ENCODE measurements at places on chromosomes 11 and 22. TPM values are rescaled to one million over a fixed set of nuclear protein-coding genes. Genes with fewer than 3 reads are reported as not detected.

DNA sequence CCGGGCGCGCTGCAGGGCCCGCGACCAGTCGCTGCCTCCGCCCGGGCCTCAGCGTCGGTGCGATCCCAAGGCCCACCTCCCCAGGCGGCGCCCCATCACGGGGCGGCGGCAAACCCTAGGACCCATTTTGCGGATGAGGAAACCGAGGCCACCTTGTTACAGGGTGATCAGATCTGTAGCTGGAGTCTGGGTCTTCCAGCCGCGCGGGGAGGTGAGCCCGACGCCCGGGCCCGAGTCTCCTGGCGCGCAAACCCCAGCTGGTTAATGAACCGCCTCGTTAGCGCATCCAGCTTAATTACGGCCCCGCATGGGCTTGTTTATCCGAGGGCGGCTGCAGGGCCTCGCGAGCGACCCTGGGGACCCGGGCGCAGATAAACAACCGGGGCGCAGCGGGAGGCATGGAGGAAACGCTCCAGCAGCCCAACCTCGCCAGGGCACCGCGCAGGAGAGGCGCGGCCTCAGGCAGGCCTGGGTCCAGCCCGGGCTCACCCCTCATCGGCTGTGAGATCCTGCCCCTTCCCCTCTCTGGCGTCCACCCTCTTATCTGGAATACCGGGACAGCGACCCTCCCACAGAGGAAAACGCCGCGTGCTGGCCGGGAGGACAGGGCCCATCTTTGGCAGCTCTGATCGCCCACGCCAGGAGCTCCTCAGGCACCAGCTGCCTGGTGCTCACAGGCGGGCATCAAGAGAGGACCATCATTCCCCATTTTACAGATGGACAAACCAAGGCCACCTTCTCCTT is 14.7 kb downstream of the OTUB1 start:
- no peak overlapping the region for H3K27ac ChIP-seq
- peaks cover 14% of the 10 kb centered on the region for H3K36me3 ChIP-seq
- DNase-seq, result no peak
- H3K4me1 ChIP-seq, result peaks cover 10% of the 10 kb centered on the region
- no peaks in the 10 kb centered on the region for H3K27me3 ChIP-seq

The POTEH gene
- not detected for polyA plus RNA-seq

GRCh38 chr22:47769652-47770051 is 1007.2 kb downstream of the TBC1D22A start:
- no peak for DNase-seq
- no peaks in the 10 kb centered on the region for H3K36me3 ChIP-seq
- H3K4me1 ChIP-seq, result peaks cover 9% of the 10 kb centered on the region
- H3K27ac ChIP-seq, result no peak overlapping the region
- H3K4me3 ChIP-seq, result no peak overlapping the region

The F2 gene
- not detected for polyA plus RNA-seq

The TRABD gene
- 22.7 TPM for polyA plus RNA-seq

- H3K4me3 ChIP-seq, result peak overlapping the region; percentile 61
- H3K27ac ChIP-seq, result peak overlapping the region; percentile 63
- DNase-seq, result no peak
- peaks cover 41% of the 10 kb centered on the region for H3K4me1 ChIP-seq
- H3K36me3 ChIP-seq, result no peaks in the 10 kb centered on the region
- no peaks in the 10 kb centered on the region for H3K27me3 ChIP-seq
These were observed 2.9 kb downstream of the TEAD1 start for GRCh38 chr11:12677131-12677530.

The MUC6 gene
- polyA plus RNA-seq, result not detected

The APOBEC3F gene
- polyA plus RNA-seq, result 9.8 TPM

GRCh38 chr11:112882494-112883381 is 78.5 kb upstream of the NCAM1 start:
- no peak overlapping the region for H3K4me3 ChIP-seq
- no peak for DNase-seq
- H3K4me1 ChIP-seq, result no peaks in the 10 kb centered on the region
- no peaks in the 10 kb centered on the region for H3K36me3 ChIP-seq

The MRPL17 gene
- polyA plus RNA-seq, result 96.3 TPM

The NEU3 gene
- 8.2 TPM for polyA plus RNA-seq

The CXCR5 gene
- polyA plus RNA-seq, result not detected

GRCh38 chr11:83255366-83255765 is 30.8 kb downstream of the CCDC90B start:
- peaks cover 3% of the 10 kb centered on the region for H3K36me3 ChIP-seq
- DNase-seq, result no peak
- H3K4me3 ChIP-seq, result no peak overlapping the region
- H3K27ac ChIP-seq, result no peak overlapping the region
- no peaks in the 10 kb centered on the region for H3K27me3 ChIP-seq

The TPBGL gene
- not detected for polyA plus RNA-seq

The C22orf42 gene
- polyA plus RNA-seq, result not detected
